Naive thymus-derived CD4-positive, alpha-beta T cell (primary cell): ENCODE measurements at places on chromosomes 4 and X. TPM values are rescaled to one million over a fixed set of nuclear protein-coding genes. Genes with fewer than 3 reads are reported as not detected.

The CNOT6L gene
- 200 TPM for total RNA-seq

The DDIT4L gene
- 1.2 and 1.7 TPM in 2 replicates for total RNA-seq

- no peak for DNase-seq
Measured at GRCh38 chrX:15606136-15606535, 5.4 kb upstream of the ACE2 start.

The PNMA6A gene
- 0.51 TPM for total RNA-seq

GRCh38 chr4:73066928-73067327 is 2.6 kb downstream of the COX18 start:
- DNase-seq: peak; percentile 12

DNA sequence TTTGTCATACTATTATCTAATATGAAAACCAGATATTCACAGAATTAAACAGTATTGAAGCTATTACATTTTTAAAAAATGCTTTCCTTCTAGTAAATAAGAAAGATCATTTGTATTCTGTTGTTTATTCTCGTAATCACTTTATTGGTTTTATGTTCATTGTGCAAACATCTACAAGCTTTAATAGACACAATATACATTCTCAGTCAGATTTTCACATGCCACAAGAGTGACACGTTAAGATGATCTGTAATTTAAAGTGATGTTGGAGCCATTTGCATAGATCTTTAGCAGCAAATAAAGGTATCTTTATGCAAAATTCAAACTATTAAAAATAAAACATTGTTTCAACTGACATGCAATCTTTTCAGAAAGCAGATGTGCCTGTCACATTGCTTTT is 469.9 kb downstream of the PCDH11X start:
- DNase-seq: no peak

DNA sequence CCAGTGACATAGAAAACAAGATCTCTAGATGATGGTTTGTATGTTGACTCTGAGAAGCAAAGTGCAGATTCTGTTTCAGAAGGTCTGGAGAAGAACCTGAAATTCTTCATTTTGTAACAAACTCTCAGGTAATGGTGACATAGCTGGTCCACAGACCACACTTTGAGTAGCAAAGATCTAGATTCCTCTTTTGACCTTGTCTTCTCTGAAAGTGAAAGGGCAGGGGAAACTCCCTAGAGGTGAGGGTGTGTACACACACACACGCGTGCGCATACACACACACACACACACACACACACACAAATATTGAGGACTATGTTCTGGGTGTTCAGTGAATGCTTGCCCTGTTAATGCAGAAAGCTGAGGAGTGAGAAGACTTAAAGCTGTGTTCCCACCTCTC is 110.1 kb downstream of the NHSL2 start:
- no peak for DNase-seq

The NLRP2B gene
- total RNA-seq: not detected in 2 replicates

DNA sequence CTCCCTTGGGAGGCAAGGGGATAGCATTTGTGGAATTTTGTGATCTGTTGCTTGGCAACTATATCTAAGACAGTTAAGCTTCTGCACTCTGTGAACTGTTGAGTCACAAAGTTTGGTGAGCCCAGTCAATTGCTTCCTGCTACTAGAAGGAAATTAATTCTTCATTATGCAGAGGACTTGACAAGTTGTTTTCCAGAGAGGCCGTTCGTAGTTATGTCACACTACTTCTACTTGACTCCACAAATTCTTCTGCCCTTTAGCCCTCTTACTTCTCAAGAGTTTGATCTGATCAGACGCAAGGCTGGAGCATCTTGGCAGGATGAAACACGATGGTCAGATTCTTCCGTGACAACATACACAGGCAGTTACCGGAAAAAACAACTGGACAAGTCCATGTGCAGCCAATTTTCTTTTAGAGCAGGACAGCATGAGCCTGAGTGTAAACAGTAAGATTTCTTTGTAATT is at the start of gene C4orf51:
Gene C4orf51, plus strand, starts transcription at position 156 of the 465 bp plus-strand sequence. Its CDS starts 58 bp downstream, at position 214.
- no peak for DNase-seq

- DNase-seq: no peak
Measured at GRCh38 chr4:81675791-81676393, 204.2 kb upstream of the RASGEF1B start.

DNA sequence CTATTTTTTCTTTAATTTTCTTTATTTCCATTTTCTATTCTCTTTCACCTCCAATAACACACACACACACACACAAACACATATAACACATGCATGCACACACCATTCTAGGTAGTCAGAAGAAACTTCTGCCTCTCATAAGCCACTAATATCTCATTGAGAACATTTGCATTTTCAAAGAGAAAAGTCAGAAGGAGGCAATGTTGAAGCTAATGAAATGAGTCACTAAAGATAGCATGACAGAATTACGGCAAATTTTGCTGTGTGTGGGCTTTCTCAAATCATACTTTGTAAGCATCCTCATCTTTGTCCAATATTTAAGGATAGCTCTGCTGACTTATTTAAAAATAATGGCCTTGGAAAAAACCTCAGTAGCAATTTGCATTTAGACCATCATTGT is 291.3 kb downstream of the GUCY2F start:
- no peak for DNase-seq
